Activated B cell treated with CpG ODN at 0.5 μM for 24 hours (primary cell): ENCODE measurements at places on chromosomes 4 and X.

DNA sequence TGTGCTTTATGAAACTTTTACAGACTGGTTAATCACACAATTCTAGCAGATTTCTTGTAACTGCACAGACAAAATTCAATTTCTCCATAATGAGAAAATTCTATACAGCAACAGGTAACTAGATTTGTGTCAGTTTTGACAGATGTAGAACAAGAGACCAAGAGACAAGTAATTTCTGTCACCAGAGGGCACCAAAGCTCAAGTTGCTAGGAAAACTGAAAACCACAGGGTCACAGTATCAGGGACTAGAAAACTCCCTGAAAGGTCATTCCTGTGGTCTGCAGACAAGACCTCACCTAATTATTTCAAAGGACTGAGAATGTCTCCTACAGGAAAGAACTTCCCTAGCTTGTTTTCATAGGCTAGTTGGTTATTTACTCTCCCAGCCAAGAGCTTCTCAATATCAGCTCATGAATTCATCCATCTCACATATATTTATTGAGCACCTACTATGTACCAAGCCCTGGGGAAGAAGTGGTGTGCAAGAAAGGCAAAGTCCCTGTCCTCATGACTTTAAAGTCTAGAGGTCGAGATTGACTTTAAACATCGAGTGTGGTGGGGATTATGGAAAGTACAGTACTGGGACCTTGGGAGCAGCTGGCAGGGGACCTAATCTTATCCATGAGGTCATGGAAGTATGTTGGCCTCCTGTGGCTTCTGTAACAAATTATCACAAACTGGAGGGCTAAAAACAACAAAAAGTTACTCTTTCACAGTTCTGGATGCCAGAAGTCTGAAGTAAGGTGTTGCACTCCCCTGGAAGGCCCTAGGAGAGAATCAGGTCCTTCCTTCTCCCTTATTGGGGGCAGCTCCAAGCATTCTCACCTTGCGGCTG lies 47.8 kb upstream of the SETD7 start:
- peaks cover 9% of the 10 kb centered on the region for H3K4me1 ChIP-seq
- DNase-seq = no peak
- H3K36me3 ChIP-seq = no peaks in the 10 kb centered on the region
- H3K4me3 ChIP-seq = no peak overlapping the region

- H3K4me3 ChIP-seq = no peak overlapping the region
- no peaks in the 10 kb centered on the region for H3K27me3 ChIP-seq
- no peak for DNase-seq
Measured at GRCh38 chr4:24403265-24403664, 181.1 kb downstream of the DHX15 start.

DNA sequence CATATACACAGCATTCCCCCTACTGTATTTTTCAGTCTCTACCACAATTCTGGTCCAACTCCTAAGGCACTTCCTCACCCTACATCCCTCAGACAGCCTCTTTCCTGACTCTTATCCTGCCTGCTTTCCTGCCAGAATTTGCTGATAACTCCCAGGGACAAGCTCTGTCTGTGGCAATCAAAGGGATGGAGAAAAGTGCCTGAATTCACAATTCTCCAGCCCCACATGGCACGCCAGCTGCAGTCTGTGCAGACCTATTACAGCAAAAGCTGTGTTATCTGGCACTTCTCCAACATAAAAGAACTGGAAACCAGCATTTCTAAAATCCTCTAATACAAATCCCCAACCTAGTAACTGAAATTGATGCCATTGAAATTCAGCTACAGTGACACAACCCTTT lies 404.8 kb downstream of the KLHL13 start:
- H3K27me3 ChIP-seq = no peaks in the 10 kb centered on the region
- H3K4me1 ChIP-seq = no peaks in the 10 kb centered on the region
- H3K4me3 ChIP-seq = no peak overlapping the region
- H3K36me3 ChIP-seq = no peaks in the 10 kb centered on the region
- no peak for DNase-seq
- no peak overlapping the region for H3K27ac ChIP-seq

DNA sequence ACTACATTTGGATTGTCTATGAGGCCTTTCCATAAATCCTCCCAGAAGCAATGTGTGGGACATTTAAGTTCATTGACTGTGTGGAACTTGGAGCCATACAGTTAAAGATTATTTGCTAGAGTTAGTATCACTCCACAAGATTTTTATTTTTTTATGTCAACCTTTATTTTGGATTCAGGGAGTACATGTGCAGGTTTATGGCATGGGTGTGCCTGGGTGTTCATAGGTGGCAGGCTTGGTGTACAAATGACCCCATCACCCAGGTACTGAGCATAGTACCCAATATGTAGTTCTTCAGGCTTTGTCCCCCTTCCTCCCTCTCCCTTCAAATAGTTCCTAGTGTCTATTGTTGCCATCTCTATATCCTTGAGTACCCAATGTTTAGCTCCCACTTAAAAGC lies 199.8 kb upstream of the ZFP42 start:
- H3K36me3 ChIP-seq = no peaks in the 10 kb centered on the region
- DNase-seq = no peak
- no peak overlapping the region for H3K27ac ChIP-seq
- H3K4me1 ChIP-seq = no peaks in the 10 kb centered on the region

DNA sequence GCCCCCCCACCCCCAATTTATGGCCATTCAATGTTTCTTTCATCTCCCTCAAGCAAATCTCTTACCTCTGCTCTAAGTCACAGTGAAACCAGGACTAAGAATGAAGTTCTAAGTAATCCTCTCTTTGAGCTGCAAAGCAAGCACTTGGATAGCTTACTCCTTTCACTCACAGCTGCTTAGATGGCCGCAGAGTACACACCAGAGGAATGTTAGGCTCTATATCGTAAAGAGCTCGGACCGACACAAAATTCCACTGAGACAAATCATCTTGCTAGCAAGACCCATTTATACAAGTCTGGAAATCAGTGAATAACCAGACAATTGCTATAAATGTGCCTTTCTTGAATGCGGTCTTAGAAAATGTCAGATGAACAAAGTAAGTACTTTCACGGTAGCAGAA lies 135.0 kb downstream of the IDS start:
- no peaks in the 10 kb centered on the region for H3K27me3 ChIP-seq
- H3K27ac ChIP-seq = no peak overlapping the region
- H3K36me3 ChIP-seq = no peaks in the 10 kb centered on the region
- H3K4me3 ChIP-seq = no peak overlapping the region

DNA sequence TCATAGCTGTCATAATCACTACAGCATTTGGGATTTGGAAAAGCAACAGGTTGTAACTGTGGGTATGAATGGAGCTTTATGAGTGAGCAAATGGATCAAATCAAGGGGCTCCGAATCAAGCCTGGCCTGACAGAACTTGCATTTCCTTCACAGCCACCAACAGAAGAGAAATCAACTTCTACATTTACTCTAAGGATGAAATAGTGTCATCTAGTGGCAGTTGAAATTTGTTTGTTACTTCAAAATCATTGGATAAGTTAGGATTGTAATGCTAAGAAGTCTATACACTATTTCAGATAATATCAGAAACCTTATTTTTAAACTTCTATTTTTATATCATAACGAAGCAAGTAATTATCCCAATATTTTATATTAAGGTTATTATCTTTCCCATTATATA lies 10.7 kb upstream of the WDR17 start:
- H3K4me1 ChIP-seq = peaks cover 10% of the 10 kb centered on the region
- no peak overlapping the region for H3K27ac ChIP-seq
- no peak for DNase-seq

DNA sequence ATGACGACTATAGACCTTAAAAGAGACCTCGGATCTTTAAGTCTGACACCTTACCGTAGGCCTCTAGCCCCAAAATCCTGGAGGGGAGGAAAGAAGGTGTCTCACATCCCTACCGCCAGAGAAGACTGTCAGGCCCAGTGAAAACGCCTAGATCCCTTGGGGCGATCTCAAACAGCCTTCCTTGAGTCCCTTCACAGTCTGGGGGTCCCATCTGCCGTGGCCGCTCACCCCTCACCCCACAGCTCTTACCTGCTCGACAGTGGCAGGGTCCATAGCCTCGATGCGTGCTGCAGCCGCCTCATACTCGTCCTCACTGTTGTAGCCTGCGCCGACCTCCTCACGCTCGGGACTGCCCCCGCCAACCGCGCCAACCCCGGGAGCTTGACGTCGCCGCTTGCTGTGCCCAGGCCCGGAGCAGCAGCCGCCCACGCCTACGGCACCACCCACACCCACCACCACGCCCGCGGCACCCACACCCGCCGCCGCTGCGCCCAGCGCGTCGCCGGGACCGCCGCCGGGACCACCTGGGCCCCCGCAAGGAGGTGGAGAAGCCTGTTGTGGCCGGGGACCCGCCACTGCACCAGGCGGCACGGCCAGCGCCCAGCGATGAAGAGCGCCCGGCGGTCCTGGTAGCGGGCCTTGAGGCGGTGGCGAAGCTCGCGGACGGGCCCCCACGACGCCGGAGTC lies 536 bp downstream of the OTUD5 start:
- peak overlapping the region; percentile 84 for H3K4me3 ChIP-seq
- peak overlapping the region; percentile 75 for H3K27ac ChIP-seq
- H3K36me3 ChIP-seq = peaks cover 26% of the 10 kb centered on the region
- H3K27me3 ChIP-seq = no peaks in the 10 kb centered on the region
- H3K4me1 ChIP-seq = peaks cover 74% of the 10 kb centered on the region

GRCh38 chrX:119729408-119730201 lies 28.8 kb upstream of the SOWAHD start:
- DNase-seq = peak; percentile 30
- H3K27ac ChIP-seq = no peak overlapping the region
- H3K4me3 ChIP-seq = no peak overlapping the region
- no peaks in the 10 kb centered on the region for H3K36me3 ChIP-seq

DNA sequence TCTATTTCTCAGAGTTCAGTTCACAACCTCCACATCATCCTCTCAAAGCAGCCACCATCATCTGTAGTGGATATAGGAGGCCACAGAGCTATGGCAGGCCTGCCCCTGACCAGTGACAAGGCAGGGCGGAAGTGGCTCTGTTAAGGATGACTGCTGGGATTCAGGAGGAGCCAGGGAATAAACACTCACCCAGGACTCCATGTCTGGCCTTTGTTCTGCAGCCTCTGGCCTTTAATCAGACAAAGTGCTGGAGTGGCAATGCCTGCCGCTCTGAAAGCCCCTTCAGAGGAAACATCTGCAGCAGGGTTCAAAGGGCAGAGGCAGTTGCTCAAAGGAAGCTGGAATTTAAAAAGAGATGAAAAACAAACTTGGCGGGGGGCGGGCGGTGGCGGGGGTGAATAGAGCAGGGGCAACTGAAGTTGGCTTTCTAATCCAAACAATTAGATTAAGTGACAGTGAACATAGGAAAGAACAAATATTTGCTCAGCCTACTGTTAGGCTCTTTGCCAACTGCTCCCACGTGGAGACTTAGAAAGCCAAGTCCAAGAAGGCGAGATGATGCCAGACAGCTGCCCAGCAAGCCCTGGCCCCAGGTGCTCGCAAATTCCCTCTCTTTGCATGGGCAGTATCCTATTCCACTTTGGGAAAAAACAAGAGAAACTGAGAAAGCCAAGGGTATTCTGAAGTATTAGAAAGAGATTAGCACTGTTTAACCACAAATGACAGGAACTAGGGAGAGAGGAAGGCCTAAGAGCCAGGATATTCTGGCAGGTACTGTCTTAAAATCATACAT lies 5.5 kb downstream of the MPP1 start:
- H3K4me1 ChIP-seq = peaks cover 34% of the 10 kb centered on the region
- no peaks in the 10 kb centered on the region for H3K27me3 ChIP-seq
- no peak overlapping the region for H3K27ac ChIP-seq
- H3K4me3 ChIP-seq = no peak overlapping the region
- DNase-seq = no peak

DNA sequence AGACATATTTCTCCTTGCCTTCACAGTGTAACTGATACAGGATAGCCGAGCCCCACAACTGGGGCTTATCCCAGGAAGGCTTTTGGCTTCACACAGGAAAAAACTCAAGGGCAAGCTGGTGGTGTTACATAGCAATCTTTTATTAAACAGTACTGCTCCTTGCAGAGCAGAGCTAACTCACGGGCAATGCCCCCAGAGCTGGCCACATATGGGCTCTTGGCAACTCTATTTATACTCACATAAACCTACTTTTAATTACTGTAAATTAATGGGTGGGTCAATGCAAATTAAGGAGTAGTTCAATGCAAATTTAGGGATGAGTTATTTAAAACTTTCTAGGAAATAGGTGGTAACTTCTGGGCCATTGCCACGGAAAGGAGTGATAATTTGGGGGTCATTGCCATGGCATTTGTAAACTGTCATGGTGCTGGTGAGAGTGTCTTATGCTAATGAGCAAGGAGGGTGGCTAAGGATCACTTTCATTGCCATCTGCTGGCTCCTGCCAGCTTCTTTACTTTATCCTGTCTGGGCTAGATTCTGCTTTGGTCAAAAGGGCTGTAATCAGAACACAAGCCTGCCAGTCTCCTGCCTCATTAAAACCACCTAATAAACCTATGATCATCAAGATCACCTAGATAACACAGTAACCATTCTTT lies 288.8 kb downstream of the CENPC start:
- DNase-seq = no peak
- no peaks in the 10 kb centered on the region for H3K27me3 ChIP-seq
- no peaks in the 10 kb centered on the region for H3K4me1 ChIP-seq

GRCh38 chr4:81421346-81422218 lies 50.1 kb downstream of the RASGEF1B start:
- H3K4me1 ChIP-seq = peaks cover 49% of the 10 kb centered on the region
- peak overlapping the region; percentile 83 for H3K27ac ChIP-seq
- H3K4me3 ChIP-seq = peak overlapping the region; percentile 38
- peaks cover 26% of the 10 kb centered on the region for H3K36me3 ChIP-seq
- DNase-seq = no peak
- H3K27me3 ChIP-seq = no peaks in the 10 kb centered on the region

DNA sequence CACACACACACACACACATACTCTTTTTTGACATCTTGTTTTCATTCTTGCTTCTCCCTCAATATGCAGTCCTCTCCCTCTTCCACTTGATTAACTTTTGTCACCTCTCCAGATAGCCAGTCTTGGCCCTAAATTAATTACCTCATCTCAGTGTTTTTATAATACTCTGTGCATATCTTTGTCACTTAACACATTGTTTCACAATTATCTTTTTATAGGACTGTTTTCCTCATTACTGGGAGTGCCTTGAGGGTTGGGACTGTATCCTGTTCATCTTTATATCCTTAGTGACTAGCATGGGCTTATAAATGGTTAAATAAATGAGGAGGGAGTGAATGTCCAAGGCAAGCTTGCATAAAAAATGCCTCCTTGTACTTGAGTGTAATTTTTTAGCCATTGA lies 33.1 kb downstream of the SYNPO2 start:
- DNase-seq = no peak
- H3K4me3 ChIP-seq = no peak overlapping the region
- no peak overlapping the region for H3K27ac ChIP-seq
- peaks cover 10% of the 10 kb centered on the region for H3K27me3 ChIP-seq
- no peaks in the 10 kb centered on the region for H3K4me1 ChIP-seq

DNA sequence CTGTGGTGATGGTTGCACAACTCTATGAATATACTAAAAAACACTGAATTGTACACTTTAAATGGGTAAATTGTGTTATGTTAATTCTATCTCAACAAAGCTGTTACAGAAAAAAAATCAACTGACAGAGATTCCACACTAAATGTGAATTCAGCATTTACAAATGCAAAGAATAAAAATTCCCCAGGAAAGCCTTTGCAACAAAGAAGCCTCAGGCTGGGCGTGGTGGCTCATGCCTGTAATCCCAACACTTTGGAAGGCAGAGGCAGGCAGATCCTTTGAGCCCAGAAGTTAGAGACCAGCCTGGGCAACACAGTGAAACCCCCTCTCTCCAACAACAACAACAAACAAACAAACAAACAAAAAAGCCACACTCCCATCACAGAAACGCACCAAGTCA lies 8.9 kb downstream of the BCLAF3 start:
- H3K4me1 ChIP-seq = peaks cover 19% of the 10 kb centered on the region
- H3K27ac ChIP-seq = no peak overlapping the region
- H3K4me3 ChIP-seq = no peak overlapping the region
- no peaks in the 10 kb centered on the region for H3K27me3 ChIP-seq
- peaks cover 14% of the 10 kb centered on the region for H3K36me3 ChIP-seq
- no peak for DNase-seq
